ENCODE measurements at places on chromosomes 12 and 14.

DNA sequence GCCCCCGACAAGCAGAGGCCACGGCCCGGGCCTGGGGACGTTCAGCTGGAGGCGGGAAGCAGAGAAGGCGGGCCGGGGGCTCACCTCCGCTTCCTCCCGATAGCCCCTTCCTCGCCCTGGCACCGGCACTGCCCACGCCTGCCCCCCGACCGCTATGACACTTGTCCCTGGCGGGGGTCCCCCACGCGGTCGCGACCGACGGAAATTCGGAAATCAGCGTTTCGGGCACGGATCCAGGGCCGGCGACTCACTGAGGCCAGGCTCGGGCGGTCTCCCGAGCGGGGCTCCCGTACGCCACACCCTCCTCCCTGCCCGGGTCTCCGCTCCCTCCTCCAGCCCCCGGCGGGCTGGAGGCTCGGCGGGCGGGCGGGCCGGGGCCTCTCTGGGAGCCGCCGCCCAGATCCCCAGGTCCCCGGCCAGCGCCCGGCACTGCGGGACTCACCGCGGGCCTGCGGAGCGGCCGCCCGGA lies 581 bp downstream of the PITPNM2 start:
- H3K36me3 ChIP-seq = peaks cover 6% of the 10 kb centered on the region
- no peak overlapping the region for H3K27ac ChIP-seq
- peaks cover 27% of the 10 kb centered on the region for H3K4me1 ChIP-seq
- peak overlapping the region; percentile 65 for H3K4me3 ChIP-seq

DNA sequence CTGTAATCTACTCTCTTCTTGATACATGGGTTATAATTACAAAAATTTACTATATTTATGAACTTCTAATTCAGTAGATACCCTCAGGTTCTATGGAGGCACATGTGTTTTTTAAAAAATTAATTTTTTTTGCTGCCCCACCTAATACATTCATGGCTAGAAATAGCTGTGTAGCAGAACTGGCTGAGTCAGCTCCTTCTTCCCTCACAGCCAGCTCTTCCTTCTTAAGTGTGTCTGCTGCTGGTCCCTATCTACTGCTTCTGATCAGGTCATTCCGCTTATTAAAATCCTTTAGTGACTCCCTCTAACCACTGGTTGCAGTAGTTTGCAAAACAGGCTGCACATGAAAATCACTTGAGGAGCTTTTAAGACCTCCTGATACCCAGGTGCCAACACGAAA lies 400.1 kb downstream of the APAF1 start:
- no peak for DNase-seq
- no peaks in the 10 kb centered on the region for H3K4me1 ChIP-seq
- no peak overlapping the region for H3K4me3 ChIP-seq
- H3K36me3 ChIP-seq = no peaks in the 10 kb centered on the region

- H3K4me1 ChIP-seq = peaks cover 5% of the 10 kb centered on the region
- H3K36me3 ChIP-seq = no peaks in the 10 kb centered on the region
- DNase-seq = no peak
- no peaks in the 10 kb centered on the region for H3K27me3 ChIP-seq
Measured at GRCh38 chr14:64620910-64621309, 71.1 kb downstream of the PPP1R36 start.

DNA sequence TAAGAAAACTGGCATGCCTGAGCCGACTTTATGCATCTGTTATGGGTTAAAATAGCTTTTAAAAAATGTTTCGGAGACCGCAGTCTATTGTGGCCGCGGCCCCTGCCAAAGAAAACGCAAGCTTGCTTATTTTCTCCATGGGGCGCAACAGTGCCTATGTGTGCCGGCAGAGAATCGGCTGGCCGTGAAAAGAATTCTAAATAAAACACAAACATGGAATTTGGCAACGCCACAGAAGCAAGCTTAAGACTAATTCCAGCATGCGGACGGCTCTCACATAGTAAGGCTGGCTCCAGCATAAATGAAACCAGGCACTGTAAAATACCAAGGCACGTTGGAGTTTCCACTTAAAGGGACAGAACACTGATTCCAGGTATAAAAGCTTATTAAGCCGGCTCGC lies 56.7 kb downstream of the BCL11B start:
- no peak for DNase-seq
- peaks cover 3% of the 10 kb centered on the region for H3K27me3 ChIP-seq

DNA sequence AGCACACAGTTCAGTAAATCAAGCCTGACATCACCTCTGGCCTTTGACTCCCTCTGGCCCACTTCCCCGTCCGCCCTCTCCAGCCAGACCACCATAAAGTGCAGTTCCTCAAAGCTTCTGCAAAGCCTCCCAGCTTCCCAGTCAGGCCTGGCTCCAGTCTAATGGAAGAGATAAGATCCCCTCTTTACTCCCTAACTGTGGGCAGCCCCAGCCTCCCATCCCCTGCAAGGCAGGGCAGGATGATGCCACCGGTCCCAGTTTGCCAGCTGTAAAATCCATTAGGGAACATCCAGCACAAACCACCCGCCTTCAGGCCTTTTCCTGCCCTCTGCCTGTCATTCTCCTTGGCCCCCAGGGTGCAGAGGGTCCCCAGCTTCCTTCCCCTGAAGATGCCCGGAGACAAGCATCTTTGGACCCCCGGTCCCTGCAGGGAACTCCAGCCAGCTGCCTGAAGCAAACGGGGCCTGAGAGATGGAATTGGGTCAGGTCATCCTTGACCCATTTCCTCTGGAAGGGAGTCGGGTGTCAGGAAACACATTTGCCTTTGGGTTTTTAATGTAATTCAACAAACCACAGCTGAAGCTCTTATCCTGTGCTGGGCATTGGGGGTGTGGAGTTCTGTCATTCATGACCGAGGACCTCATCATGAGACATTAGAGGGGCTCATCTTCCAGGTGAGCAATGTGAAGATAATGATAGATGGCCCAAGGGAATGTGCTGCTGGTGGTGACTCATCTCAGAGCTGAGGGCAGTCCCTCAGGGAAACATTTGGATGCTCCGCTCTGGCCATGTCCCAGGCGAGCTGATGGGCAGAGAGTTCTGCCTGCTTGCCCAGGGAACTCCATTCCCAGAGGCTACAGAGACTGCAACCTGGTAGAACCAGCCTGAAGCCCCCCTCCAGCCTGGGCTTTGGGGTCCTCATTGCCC lies 93.8 kb upstream of the CLMN start:
- no peak overlapping the region for H3K27ac ChIP-seq
- H3K4me3 ChIP-seq = no peak overlapping the region
- H3K4me1 ChIP-seq = peaks cover 24% of the 10 kb centered on the region
- no peaks in the 10 kb centered on the region for H3K27me3 ChIP-seq
